ENCODE measurements at places on chromosomes 7 and 10. TPM values are rescaled to one million over a fixed set of nuclear protein-coding genes. Genes with fewer than 3 reads are reported as not detected.

DNA sequence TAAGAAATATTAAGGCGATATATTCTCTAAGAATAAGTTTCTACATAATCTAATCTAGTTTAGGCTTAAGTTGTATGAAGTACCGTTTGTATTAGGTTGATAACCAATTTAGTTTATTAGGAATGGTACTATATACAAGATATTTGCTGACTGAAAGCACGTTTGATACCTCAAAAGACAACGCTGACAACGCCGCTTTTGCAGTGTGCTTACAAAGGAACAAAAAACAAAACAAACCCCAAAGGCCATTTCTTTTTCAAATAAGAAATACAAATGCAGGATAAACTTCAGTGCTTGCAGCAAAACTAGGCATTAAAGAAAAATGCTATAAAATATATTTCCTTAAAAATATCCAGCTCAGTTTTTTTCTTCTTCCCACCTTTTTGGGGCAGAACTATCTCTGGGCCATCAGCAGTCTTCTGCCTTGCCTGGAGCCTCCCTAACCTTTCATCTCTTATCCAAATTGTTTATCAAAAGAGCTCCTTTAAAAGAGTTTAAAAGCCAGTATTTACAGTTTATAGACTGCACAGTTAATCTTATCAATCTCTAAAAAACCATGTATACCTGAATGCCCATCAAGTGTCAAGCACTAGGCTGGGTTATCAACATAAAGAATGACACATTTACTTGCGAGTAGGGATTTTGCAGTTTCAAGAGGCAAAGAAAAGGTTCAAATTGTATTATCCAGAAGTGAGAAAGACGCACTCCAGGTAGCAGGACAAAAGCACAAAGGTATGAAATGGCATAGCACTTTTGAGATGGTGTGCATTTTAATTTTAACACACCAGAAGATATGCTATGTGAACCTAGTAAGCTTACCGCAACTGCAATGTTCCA, 4.1 kb upstream of the KMT2E start:
- H3K4me1 ChIP-seq: peaks cover 19% of the 10 kb centered on the region
- no peak for DNase-seq
- peaks cover 24% of the 10 kb centered on the region for H3K27me3 ChIP-seq
- H3K27ac ChIP-seq: no peak overlapping the region
- peaks cover 6% of the 10 kb centered on the region for H3K36me3 ChIP-seq

Gene TYW1
- total RNA-seq: 17.7 TPM

GRCh38 chr7:25187932-25188331, 40.4 kb downstream of the NPVF start:
- peak overlapping the region; percentile 64 for H3K27ac ChIP-seq
- H3K27me3 ChIP-seq: no peaks in the 10 kb centered on the region
- H3K36me3 ChIP-seq: no peaks in the 10 kb centered on the region
- no peak overlapping the region for H3K4me3 ChIP-seq
- no peak for DNase-seq

GRCh38 chr10:74078037-74078436, 72.6 kb downstream of the AP3M1 start:
- no peaks in the 10 kb centered on the region for H3K36me3 ChIP-seq
- H3K27ac ChIP-seq: no peak overlapping the region
- H3K4me3 ChIP-seq: no peak overlapping the region
- H3K27me3 ChIP-seq: no peaks in the 10 kb centered on the region

GRCh38 chr7:80851896-80852476, 66.9 kb downstream of the SEMA3C start:
- no peak for DNase-seq
- no peaks in the 10 kb centered on the region for H3K27me3 ChIP-seq
- no peaks in the 10 kb centered on the region for H3K36me3 ChIP-seq
- H3K27ac ChIP-seq: no peak overlapping the region

DNA sequence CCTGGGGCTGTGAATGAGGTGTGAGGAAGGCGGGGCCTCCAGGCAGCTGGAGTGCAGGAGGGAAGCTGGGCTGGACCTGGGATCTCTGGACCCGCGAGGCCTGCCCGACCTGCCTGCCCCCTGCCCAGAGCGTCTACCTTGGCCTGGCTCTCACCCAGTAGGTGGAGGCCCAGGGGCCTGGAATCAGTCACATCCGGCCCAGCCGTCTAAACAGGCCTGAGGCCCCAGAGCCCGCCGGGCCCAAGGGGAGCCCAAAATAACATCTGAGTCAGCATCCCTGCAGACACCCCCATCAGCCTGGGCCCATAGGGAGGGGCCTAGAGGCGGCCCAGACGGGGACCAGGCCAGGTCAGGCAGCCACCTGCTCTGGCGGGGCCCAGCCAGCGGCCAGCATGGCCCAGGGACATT, 15.1 kb upstream of the ELN start:
- H3K36me3 ChIP-seq: no peaks in the 10 kb centered on the region
- peaks cover 11% of the 10 kb centered on the region for H3K27me3 ChIP-seq
- H3K27ac ChIP-seq: peak overlapping the region; percentile 76
- H3K4me3 ChIP-seq: no peak overlapping the region

Gene GIMAP6
- total RNA-seq: not detected

GRCh38 chr10:72740528-72740927, 48.6 kb downstream of the MCU start:
- no peak for DNase-seq
- peaks cover 19% of the 10 kb centered on the region for H3K4me1 ChIP-seq
- no peaks in the 10 kb centered on the region for H3K27me3 ChIP-seq
- H3K27ac ChIP-seq: no peak overlapping the region
- no peak overlapping the region for H3K4me3 ChIP-seq
- H3K36me3 ChIP-seq: no peaks in the 10 kb centered on the region

DNA sequence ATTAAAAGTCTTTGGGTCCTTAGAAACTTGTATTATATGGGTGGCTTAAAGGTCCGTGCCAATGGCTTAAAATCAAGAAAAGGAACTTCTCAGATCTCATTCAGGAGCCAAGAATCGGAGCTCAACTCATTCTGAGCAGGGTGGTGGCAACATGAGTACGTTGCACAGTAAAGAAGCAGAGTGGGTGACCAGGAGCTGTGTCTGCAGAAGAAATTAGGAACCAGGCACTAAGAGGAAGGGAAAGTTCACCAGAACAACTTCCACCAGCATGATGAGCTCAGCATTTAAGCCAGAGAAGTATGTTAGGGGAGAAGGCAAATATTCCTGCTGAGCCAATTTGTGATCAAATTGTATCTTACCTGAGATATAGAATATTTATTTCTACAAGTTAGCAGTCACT, 236.0 kb upstream of the NRP1 start:
- no peaks in the 10 kb centered on the region for H3K27me3 ChIP-seq
- DNase-seq: no peak
- H3K4me1 ChIP-seq: no peaks in the 10 kb centered on the region
- no peak overlapping the region for H3K27ac ChIP-seq
- H3K4me3 ChIP-seq: no peak overlapping the region
